ENCODE measurements at places on chromosomes 7 and 10.

- peak; percentile 43 for DNase-seq
Measured at GRCh38 chr10:27390681-27391080, 113.4 kb upstream of the RAB18 start.

DNA sequence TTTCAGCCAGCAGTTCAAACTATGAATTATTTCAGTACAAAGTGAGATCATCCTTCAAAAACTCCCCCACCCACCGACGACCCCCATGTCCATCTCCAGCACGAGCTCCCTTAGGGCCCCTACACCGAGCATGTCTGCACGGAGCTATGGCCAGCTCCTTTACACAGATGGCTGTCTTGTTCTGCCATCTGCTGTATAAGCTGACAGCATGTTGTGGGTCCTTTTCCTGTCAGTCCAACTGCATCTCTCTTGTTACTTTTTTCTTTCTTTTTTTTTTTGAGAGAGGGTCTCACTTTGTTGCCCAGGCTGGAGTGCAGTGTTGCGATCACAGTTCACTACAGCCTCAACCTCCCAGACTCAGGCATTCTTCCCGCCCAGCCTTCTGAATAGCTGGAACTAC is 21.6 kb downstream of the NPC1L1 start:
- DNase-seq, result no peak

- DNase-seq, result no peak
Measured at GRCh38 chr10:109979215-109979614, 28.6 kb upstream of the ADD3 start.

- no peak for DNase-seq
Measured at GRCh38 chr7:130475776-130476175, 16.1 kb upstream of the MEST start.

DNA sequence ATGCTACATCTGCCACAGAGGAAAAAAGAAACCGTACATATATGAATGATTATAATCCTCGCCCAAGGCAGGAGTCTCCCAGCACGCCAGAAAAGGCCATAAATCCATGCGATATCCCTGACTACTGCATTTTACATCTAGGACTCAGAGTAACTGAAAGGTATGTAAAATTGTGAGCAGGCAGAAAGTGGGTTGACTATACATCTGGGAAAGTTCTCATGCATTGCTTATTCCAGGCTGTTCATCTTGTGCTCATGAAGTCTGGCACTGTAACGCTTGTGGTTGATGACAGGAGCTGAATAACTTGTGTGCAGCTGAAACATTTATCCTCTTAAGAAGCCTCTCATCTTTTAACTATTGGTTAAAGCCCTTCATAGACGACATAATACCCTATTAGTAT is 193.4 kb upstream of the STEAP4 start:
- peak; percentile 0 for DNase-seq

- no peak for DNase-seq
Measured at GRCh38 chr7:54798530-54798929, 39.5 kb upstream of the SEC61G start.

DNA sequence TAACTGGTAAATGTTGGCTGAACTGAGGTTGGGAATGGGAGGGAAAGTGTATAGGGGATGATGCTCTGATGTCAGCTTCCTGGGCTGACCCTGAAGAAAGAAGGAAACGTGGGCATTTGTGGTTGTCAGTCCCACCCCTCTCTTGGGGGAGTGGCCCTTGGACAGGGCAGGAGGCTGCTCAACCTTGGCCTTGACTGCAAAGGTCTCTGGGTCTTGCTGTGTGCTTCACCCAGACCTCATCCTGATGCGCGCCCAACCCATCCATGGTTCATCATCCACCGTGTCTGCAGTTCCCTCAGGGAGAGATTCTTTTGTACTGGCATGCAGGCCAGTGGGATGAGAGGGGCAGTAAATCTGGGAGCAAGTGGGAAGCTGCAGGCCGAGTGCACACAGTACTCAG is 4.7 kb upstream of the ZYX start:
- no peak for DNase-seq

DNA sequence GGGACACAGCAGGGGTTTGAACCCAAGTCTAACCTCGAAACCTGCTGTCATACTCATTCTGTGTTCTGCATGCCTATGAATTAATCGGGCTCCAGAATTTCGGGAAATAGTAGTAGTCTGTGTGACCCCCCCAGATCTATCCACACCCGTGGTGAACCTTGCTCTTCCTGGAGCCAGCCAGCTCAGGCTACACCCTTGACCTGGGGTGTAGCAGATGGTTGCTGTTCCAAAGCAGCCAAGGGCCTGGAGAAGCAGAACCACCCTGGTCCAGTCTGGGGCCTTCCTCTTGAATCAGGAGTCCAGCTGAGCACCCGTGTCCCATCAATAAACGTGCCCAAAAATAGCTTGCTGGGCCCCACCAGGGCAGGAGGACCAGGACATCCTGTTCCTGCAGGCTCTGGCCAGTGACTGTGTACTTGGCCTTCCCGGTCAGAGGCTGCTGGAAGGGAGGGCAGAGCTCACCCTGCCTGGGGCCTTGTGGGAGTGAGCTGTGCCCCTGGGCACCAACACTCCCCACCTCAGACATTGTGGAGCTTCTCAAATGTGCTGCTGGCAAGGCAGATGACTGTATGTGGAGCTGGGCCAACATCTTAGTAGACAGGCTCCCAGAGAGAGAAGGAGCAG is 101.2 kb upstream of the ZNF716 start:
- DNase-seq, result no peak

DNA sequence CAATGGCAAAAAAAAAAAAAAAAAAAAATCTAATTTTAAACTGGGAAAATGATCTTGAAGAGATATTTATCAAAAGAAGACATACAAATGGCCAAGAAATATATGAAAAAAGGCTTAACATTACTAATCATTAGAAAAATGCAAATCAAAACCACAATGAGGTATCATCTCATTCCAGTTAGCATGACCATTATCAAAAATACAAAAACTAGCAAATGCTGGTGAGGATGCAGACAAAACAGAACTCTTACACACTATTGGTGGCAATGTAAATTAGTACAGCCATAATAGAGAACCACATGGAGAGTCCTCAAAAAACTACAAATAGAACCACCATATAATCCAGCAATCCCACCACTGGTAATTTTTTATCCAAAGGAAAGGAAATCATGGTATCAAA is 489.6 kb downstream of the TNS3 start:
- DNase-seq, result no peak

- no peak for DNase-seq
Measured at GRCh38 chr7:64183126-64183742, 23.8 kb upstream of the ZNF735 start.

DNA sequence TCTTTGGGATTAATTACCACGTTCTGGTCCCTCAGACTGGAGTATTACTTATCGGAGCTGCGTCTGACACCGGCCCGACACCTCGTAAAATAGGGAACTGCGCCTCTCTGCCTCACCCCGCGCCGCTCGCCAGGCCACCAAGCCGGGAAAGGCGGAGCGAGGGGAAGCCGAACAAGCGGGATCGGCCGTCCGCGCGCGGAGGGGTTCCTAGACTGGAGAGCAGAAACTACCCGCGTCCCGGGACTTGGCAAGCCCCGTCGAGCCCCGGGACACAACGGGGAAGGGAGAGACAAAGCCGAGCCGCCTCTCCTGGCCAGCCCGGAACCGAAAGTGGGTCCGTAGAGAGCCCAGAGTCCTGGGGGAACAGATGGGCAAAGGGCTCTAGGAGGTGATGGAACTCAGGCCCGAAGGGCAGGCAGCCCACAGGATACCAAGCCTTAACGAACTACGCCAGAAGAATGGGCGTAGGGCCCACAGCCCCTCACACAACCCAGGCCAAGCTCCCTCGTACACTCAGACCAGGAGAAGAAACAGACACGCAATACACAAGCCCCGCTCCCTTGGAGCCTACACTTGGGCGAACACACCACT is 6.5 kb downstream of the LBX1 start:
- no peak for DNase-seq

- DNase-seq, result no peak
Measured at GRCh38 chr10:128071417-128071782, 54.8 kb downstream of the MKI67 start.

- DNase-seq, result no peak
Measured at GRCh38 chr10:49076741-49077521, 38.4 kb downstream of the VSTM4 start.

GRCh38 chr10:24288581-24288980 is 79.6 kb downstream of the KIAA1217 start:
- DNase-seq, result no peak

DNA sequence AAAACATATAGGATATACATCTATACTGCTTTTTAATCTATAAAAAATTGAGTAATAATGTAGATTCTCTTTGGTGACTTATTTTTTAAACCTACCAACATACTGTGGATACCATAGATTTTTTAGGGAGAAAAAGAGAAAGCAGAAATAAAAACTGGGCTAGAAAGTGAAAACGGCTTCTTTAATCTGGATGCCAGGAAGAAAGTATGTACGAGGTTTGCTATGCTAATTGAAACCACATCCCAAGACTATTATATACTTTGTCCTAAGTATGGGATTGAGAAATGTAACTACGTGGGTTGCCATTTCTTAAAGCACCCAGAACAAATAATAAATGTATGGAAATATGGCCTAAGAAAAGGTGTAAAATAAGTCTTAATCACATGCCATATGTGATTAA is 129.0 kb upstream of the NFE2L3 start:
- DNase-seq, result peak; percentile 8

DNA sequence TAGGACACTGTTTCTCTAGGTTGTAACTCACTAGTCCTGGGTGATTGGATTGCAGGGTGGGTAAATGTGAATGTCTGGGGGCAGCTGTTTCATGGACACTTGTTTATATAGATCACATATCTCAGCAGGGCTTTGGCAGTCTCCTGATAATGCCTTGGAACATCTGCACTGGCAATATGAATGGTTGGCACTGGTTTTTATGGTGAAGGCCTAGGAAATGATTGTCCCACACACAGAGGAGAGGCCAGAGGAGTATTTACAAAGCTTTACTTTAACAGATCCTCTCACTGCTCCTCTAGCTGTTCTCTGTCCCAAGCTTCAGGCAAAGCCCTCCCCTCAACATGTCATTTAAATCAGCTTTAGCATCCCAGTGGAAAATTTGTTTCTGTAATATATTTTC is 171.3 kb upstream of the STEAP4 start:
- no peak for DNase-seq

DNA sequence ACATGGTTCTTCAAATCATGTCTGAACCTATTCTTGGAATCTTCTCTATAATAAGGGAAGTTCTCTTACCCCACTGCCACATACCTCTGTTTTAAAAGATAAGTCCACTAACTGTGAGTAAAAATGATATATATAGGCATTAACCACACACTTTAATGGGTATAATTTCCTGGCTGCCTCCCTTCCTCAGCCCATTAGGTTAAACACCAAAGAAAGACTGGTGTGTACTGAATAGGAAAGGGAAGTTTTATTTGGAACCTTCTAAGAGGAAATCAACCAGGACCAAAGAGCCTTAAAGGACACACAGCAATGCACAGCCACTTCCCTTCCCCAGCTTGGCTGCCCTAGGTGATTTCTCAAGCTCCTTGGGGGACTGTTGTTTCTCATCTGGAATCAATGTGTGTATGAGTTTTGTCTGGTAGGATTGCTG is 5.0 kb upstream of the WBP1L start:
- DNase-seq, result no peak

DNA sequence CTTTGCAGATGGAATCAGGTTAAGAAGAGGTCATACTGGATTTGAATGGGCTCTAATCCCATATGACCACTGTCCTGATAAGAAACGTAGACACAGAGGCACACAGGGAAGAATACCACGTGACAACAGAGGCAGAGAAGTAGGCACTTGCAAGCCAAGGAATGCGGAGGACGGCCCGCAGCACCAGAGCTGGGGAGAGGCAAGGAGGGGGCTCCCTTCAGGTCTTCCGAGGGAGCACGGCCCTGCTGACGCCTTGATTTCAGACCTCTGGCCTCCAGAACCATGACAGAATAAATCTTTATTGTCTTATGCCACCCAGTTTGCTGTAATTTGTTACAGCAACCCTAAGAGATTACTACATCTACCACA is 44.7 kb upstream of the TMEM213 start:
- DNase-seq, result no peak

GRCh38 chr10:105691811-105692210 is 1050.7 kb downstream of the SORCS3 start:
- DNase-seq, result no peak

- no peak for DNase-seq
Measured at GRCh38 chr7:142540371-142540770, 208.9 kb upstream of the PRSS1 start.

- no peak for DNase-seq
Measured at GRCh38 chr10:119431034-119431772, 111.3 kb downstream of the RGS10 start.

DNA sequence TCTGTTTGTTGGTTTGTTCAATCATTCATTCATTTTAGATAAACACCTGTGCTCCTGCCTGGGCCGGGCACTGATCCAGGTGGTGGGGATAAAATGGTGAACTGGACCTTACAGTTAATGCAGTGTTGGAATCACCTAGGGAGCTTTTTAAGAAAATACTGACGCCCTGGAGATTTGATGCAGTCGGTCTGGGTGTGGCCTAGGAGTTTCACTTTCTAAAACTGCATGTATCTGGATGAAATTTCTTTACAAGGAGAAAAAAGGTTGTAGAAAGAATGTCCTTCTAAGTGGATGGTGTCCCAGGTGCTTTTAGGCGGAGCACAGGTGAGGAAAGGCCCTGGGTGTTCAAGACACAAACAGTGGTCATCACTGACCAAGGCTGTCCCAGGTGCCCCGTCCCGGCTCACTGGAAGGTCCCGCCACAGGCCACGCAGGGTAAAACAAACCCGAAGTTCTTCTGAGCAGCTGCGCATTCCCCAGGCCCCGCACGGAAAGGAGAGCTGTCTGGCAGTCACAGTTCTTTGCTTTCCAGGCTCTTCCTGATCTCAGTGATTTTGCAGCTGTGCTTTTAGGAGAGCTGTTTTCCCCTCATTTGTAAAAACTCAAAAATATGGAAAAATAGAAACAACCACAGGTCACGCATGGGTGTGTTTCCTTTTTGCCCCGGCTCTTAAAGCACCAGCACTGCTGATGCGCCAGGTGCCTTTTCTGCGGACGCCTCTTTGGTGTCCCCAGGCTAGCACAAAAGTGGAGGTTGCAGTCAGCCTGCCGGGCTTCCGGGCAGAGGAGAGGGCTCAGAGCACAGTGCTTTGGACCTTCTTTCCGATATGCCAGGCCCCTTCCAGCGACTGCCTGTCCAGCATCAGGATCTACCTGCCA is 161.9 kb downstream of the GRK5 start:
- no peak for DNase-seq

- no peak for DNase-seq
Measured at GRCh38 chr7:151382079-151382885, 27.6 kb downstream of the WDR86 start.

GRCh38 chr10:67098461-67098860 is 172.6 kb downstream of the LRRTM3 start:
- no peak for DNase-seq

DNA sequence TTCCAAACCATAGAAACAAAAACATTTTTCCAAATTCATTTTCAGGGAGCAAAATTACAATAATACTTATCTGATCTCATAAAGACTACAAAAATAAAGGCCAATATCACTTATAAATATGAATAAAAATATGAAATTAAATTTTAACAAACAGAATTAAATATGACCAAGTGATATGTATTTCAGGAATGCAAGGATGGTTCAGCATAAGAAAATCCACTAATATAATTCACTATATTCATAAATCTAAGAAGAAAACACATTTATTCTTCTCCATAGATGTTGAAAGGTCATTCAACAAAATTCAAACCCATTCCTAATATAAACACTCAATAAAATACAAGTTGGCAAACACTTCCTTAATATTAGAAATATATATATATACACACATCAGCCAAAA is 115.2 kb upstream of the TMEM168 start:
- no peak for DNase-seq

- DNase-seq, result no peak
Measured at GRCh38 chr7:74176555-74176954, 2.4 kb downstream of the EIF4H start.

All from fibroblast of skin of left quadriceps (primary cell).